ENCODE measurements at places on chromosomes 4 and X. TPM values are rescaled to one million over a fixed set of nuclear protein-coding genes. Genes with fewer than 3 reads are reported as not detected.

GRCh38 chr4:10656988-10657387 lies 27.6 kb downstream of the CLNK start:
- DNase-seq: no peak

GRCh38 chrX:40105835-40106675 lies 8.3 kb upstream of the BCOR start:
- peak; percentile 80 for DNase-seq

- DNase-seq: no peak
These were observed 44.9 kb downstream of the GATB start for GRCh38 chr4:151715881-151716280.

GRCh38 chr4:23930750-23931488 lies 41.1 kb upstream of the PPARGC1A start:
- DNase-seq: peak; percentile 87

- no peak for DNase-seq
These were observed 58.7 kb upstream of the KLF3 start for GRCh38 chr4:38605181-38605752.

DNA sequence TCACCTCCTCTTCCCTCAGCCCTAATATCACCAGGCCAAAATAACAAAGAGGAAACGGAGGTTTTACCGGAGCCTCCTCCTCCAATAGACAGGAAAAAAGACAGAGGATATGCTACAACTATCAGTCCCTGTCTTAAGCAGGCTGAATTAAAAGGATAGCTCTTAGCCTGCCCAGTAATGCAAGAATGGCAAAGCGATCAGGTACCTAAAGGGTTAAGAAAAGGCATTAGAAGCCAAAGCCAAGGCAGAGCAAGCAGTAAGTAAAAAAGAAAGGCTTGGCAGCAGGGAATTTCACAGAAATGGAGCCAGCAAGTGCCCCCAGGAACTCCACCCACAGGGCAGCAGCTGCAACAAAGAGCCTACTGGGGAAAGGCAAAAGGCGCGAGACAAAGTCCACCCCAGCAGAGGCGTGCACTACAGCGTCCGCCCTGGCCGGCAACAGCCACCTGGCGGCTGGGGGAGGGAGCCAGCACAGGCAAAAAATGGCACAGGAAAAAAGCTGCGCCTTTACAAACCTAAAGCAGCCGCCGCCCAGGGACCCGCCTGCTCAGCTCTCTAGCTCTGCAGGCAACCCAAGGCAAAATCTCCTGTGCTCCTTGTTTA lies 220.6 kb upstream of the ZC4H2 start:
- DNase-seq: no peak

- DNase-seq: no peak
These were observed 35.0 kb upstream of the PLA2G12A start for GRCh38 chr4:109764789-109765402.

DNA sequence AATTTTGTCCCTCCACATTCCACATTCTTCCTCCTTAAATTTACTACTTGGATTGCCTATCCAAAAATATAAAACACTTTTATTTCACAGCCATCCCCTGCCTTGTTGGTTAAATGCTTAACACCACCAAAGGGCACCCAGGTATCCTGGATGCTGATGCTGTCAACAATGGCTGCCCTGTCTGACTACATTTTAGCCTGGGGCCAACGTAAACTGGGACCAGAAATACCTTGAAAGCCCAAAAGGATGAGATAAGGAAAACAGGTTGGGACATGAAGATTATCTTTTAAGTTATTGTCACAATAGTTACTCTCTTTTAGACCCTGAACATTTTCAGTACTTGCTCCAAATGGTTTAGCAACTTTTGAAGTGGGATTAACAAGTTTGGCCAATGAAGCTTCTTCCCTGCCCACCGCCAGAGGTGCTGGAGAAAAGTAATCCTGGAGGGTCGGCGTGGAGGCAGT lies 775 bp upstream of the YIPF6 start:
- DNase-seq: no peak

DNA sequence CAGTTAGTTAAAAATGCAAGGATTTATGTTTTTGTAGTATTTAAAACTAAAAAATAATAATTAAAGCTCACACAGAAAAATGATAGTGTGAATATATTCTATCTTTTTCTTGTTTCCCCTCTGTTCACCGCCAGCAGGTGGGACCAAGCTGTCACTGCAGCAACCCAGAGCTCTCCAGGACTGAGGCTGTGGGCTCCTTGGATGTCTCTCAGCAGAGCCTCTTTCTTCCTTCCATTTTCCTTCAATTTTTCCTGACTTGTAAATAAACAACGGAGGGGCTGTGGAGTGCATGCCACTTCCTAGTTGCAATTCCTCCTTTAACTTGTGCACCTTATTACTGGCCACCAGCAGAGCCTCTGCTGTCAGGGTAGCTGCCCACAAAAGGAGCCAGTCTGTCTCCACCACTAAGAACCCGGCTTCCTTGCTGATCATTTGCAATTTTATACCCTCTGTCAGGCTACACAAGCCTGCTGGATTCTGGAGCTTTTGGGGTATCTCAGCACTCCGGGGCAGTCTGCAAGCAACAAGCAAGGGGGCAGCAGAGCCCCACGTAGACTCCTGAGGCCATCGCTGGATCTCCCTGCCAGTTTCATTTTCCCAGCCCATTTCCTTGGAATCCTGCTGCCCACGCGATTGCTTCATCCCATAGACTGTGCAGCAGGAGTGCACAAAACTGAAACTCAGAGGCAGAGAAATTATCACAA lies 1467.4 kb downstream of the C4orf33 start:
- peak; percentile 23 for DNase-seq

GRCh38 chrX:21658152-21658737 lies at the start of gene KLHL34:
TSS of gene KLHL34 (minus strand) at chrX:21658330. CDS start at chrX:21657788, 542 bp downstream.
- peak; percentile 88 for DNase-seq

GRCh38 chrX:110000847-110001713 lies 1.8 kb upstream of the TMEM164 start:
- no peak for DNase-seq

GRCh38 chr4:23374259-23374658 lies 515.6 kb downstream of the PPARGC1A start:
- no peak for DNase-seq

DNA sequence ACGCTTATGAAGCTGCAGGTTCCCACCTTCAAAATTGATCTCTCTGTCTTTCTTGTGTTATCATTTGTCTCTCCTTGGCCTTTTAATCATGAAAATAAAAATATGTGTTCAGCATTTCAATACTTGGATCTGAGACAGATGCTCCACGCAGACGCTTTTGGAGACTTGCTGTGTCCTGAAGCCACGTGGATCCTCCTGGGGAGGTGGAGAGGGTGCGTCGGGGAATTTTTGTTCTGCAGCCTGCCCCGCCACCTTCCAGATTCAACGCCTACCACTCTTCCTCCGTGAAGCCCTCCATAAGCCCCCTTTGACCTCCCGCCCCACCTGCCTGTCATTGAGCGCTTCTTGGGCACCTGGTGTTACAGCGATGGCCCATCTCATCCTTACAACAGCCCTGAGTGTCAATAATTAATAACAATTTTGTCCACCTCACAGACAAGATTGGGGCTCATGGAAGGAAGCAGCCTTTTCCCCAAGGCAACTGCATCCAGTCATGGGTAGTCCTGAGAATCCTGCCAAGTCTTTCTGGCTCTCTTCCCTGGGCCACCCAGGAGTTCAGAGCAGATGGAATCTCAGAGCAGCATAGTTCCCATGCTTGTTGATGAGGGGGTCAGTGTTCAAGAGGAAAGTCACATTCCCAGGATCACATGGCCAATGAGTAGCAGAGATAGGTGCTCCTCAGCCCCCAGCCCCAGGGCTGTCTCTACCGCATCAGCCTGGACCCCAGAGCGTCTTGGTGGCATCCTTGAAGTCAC lies 172.6 kb upstream of the PSAPL1 start:
- DNase-seq: no peak

DNA sequence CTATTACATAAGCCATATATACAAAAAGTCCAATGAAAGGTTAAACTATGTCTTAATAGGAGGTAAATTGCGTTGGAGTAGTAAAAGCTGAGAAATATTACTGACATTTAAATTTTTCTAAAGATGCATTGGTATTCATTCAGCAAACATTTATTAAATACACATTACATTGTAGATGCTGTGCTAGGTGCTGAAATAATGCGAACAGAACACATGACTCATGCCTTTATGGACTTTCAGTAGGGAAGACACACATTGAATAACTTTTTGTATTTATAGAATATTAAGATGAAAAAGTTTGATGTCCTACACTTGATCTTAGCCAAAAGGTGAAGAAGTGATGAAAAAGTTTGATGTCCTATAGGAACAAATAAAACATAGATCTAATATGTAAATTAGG lies 871.1 kb upstream of the SLIT2 start:
- DNase-seq: no peak

GRCh38 chr4:119489305-119489704 lies 139.3 kb downstream of the PDE5A start:
- no peak for DNase-seq

DNA sequence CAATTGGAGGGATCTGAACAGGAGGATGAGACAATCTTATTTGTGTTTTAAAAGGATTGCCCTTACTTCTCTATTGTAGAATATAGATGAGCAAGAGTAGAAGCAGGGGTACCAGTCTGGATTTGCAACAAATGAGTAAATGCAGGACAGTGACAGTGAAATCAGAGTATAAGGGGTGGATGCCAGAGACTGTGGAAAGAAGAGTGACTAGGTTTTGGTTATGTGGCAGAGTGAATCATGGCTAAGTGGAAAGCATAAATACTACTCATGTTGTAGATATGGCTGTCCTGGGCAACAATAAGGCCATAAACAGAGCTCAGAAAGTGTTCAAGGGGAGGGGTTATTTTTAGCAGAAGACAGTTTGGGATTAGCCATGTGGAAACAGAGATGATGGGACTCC lies 6.0 kb upstream of the VSIG4 start:
- no peak for DNase-seq

DNA sequence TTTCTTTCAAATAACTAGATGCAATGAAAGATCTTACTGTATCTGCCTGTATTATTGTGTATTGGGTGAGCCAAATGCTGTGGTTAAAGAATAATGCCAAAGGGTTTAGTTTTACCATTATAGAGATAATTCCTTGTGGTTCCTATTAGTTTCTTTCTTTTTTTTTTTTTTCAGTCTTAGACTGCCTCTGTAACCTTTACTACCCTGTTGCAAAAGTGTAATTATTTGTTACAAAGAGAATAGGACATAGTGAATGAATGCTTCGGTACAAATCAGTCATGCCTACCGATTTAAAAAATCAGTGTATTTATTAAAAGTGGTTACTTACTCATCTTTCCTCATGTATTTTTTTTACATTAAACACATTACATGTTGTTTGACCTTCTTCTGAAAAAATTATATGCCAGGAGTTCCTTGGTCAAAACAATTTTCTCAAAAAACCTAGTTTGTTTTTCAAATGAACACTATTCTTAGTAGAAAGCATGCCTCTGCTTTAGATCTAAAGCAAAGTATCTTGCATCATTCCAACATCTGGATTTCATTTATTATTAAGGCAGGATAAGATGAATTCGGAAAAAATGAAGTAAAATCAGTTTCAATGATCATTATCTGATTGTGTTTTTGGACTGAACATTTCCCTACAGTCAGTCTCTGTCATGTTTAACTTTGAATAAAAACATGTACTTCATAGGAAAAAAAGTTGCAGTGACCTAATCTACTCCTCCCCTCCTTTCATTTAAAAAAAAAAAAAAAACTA lies 21.2 kb upstream of the SYNPO2 start:
- DNase-seq: no peak

DNA sequence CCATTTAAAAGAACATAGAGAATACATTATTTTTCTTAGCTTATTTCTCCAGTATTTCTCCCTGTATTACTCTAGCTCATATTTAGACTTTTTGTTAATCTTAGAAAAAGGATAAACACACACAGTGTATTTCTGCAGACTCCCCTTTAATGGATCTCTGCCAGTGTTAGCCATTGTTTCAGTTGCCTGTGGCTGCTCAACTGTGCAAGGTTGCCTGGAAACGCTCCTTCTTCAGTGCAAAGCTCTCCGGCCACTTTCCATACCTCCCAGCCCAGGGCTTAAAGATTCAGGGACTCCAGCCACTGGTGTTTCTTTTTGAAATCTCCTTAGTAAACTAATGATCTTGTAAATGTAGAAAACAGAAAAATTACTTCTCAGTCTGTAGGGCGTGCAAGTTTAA lies 104.9 kb downstream of the SLIT2 start:
- DNase-seq: no peak

CSAG3 gene
- not detected for polyA plus RNA-seq

DDX53 gene
- not detected for polyA plus RNA-seq

NXT2 gene
- polyA plus RNA-seq: 2.0 TPM

SYP gene
- 0.76 TPM for polyA plus RNA-seq

TENM3 gene
- 0.83 TPM for polyA plus RNA-seq

LNX1 gene
- 4.3 TPM for polyA plus RNA-seq

SYNPO2 gene
- polyA plus RNA-seq: 35.7 TPM

DRD5 gene
- not detected for polyA plus RNA-seq

SHROOM2 gene
- polyA plus RNA-seq: 0.06 TPM

RAB9B gene
- 4.2 TPM for polyA plus RNA-seq

PPP1R2C gene
- not detected for polyA plus RNA-seq

ALB gene
- not detected for polyA plus RNA-seq

DMRTC1B gene
- polyA plus RNA-seq: not detected

OTC gene
- polyA plus RNA-seq: 0.25 TPM

CCDC160 gene
- polyA plus RNA-seq: 3.2 TPM

ATP6AP1 gene
- polyA plus RNA-seq: 28.3 TPM

CTAG1A gene
- polyA plus RNA-seq: not detected

SPP1 gene
- polyA plus RNA-seq: 5.5 TPM
